ENCODE measurements at places on chromosomes 16 and 17.

GRCh38 chr16:87409781-87410180, 17.6 kb downstream of the MAP1LC3B start:
- DNase-seq = no peak

GRCh38 chr16:84266451-84266850, 26.6 kb upstream of the KCNG4 start:
- DNase-seq = peak; percentile 25

DNA sequence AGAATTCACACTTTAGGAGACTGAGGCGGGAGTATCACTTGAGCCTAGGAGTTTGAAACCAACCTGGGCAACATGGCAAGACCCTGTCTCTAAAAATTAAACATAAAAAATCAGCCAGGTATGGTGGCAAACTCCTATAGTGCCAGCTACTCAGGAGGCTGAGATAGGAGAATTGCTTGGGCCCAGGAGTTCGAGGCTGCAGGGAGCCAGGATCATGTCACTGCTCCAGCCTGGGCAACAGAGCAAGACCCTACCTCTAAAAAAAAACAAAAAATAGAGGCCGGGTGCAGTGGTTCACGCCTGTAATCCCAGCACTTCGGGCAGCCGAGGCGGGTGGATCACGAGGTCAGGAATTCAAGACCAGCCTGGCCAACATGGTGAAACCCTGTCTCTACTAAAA, 8.9 kb upstream of the GPT2 start:
- no peak for DNase-seq

DNA sequence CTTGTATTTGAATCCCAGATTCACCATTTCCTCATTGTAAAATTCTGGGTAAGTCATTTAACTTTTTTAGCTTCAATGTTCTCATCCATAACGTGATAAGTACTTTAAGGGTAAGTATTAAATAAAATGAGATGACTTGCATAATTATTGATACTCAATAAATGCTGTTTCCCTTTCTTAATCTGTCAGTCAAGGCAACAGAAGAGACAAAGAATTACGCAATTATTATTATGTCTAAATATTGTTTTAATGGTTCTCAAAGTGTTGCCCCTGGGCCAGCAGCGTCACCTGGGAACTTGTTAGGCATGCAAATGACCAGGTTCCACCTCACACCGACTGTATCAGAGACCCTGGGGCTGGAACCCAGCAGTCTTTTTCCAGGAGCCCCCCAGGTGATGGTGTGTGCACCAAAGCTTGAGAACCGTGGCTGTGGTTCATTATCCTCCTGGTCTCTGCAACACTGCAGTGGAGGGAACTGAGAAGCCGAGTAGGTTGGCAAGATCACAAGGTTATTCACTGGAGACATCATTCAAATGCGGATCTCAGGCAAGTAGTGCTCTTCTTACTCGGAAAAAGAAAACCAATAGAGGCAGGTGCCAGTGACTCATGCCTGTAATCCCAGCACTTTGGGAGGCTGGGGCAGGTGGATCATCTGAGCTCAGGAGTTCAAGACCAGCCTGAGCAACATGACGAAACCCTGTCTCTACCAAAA, 43.5 kb downstream of the LYRM9 start:
- DNase-seq = no peak

GRCh38 chr16:50235581-50235980, 30.8 kb upstream of the ADCY7 start:
- DNase-seq = peak; percentile 29

DNA sequence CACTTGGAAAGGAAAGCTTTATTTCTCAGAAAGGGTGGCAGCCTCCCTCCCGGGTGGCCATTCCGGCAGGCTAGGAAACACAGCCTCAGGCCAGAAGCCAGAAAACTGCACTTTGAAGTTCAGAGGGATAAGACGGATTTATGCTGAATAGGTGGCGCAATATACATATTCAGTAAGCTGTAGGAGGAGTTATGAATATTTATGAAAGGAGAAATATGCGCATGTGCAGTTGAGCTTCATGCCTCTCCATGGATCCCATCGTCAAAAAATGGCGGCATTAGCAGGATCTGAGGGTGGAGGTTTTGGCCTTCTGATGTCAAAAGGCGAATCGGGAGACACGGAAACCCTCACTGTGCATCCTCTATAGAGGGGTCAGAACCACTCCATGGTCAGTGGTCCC, 82.3 kb downstream of the KATNIP start:
- DNase-seq = no peak

GRCh38 chr17:51322390-51323029, 62.2 kb downstream of the UTP18 start:
- DNase-seq = no peak

DNA sequence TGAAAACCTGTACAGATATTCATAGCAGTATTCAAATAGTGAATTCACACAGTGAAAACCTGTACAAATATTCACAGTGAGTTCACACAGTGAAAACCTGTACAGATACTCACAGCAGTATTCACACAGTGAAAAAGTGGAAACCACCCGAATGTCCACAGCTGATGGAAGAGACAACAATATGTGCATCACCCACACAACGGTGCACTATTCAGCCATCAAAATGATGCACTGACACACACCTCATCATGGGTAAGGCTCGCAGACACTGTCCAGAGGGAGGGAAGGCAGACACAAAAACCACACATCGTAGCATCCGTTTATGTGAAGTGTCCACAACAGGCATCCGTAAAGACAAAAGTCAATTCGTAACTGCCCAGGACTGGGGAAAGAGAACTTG, 100.9 kb downstream of the VPS53 start:
- no peak for DNase-seq

DNA sequence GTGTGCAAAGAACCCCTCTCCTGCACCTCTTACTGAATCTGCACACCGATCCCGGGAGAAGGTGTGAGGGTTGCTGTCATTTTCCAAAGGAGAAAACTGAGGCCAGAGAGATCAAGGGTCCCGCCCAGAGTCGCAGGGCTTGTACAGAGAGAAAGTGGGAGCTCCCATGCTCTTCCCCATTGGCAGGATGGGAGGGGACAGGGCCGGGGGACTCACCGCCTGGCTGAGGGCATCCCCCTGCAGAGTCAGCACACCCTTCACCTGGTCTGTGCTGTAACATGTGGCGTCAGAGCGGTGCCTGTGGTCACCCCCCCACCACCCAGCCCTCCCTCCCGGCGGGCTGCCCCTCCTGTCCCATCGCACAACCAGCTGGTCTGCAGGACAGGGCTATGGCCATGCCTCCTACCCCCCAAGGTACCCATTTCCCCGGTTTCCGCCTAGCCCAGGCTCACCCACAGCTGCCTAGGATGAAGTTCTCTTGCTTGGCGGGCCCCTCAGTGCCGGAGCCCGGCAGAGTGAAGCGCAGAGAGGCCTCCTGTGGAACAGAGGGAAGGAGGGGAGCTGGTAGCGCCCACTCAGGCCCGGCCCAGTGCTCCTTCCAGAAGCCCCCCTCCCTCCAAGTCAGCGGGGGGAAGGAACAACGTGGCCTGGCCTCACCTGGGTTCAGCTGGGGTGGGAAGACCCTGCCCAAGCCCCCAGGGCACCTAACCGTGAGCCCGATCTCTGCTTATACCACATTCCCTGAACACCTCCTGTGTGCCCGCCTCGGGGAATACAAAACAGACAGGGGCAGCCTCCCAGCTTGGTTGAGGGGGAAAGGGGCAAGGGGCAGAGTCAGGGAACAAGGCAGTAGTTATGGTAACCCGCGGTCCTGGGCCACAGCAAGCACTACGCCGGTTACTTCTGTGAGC, 1.1 kb downstream of the ROGDI start:
- no peak for DNase-seq

- DNase-seq = no peak
These were observed 6.8 kb downstream of the ERAL1 start for GRCh38 chr17:28861393-28862203.

GRCh38 chr16:31916056-31916488, 42.5 kb downstream of the ZNF267 start:
- no peak for DNase-seq

- DNase-seq = no peak
These were observed 26.4 kb upstream of the NXPH3 start for GRCh38 chr17:49549311-49549605.

GRCh38 chr17:79087428-79088143, 13.0 kb downstream of the ENGASE start:
- DNase-seq = peak; percentile 37

DNA sequence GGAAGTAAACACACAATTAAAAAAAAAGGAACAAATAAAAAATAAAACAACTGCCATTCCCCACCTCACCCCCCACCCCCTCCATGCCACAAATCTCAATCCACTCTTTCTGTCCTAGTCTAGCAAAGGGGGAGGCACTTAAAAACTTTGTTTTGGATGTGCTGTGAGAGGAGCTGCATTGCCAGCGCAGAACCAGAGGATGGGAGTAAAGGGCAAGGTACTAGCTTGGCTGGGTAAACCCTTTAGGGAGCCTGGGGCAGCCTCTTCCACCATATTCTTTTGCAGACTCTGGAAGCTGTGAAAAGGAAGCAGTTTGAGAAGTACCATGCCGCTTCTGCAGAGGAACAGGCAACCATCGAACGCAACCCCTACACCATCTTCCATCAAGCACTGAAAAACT, 1.4 kb downstream of the MRPS7 start:
- no peak for DNase-seq

- DNase-seq = no peak
These were observed 244.8 kb downstream of the FOXL1 start for GRCh38 chr16:86823125-86823524.

GRCh38 chr17:31062346-31062745, 32.4 kb upstream of the NF1 start:
- DNase-seq = no peak

- DNase-seq = no peak
These were observed 133.7 kb downstream of the GSG1L start for GRCh38 chr16:27929818-27930217.

DNA sequence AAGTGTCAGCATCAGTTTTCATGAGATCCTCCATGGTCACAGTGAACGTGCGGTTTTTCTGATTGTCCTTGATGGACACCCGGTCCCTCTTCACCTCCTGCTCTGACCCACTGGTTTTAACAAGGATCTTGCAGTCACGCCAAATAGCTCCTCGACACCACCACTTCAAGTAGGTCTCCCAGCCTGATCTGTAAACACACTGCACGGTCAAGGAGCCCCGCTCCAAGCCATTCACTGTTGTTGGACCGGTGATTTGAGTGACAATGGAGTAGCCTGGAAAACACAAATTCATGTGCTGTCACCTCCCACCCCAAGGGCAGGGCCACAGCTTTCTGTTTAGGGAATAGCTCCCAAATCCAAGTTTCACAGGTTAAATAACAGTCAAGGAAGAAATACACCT, 8.2 kb downstream of the CD300LF start:
- no peak for DNase-seq

DNA sequence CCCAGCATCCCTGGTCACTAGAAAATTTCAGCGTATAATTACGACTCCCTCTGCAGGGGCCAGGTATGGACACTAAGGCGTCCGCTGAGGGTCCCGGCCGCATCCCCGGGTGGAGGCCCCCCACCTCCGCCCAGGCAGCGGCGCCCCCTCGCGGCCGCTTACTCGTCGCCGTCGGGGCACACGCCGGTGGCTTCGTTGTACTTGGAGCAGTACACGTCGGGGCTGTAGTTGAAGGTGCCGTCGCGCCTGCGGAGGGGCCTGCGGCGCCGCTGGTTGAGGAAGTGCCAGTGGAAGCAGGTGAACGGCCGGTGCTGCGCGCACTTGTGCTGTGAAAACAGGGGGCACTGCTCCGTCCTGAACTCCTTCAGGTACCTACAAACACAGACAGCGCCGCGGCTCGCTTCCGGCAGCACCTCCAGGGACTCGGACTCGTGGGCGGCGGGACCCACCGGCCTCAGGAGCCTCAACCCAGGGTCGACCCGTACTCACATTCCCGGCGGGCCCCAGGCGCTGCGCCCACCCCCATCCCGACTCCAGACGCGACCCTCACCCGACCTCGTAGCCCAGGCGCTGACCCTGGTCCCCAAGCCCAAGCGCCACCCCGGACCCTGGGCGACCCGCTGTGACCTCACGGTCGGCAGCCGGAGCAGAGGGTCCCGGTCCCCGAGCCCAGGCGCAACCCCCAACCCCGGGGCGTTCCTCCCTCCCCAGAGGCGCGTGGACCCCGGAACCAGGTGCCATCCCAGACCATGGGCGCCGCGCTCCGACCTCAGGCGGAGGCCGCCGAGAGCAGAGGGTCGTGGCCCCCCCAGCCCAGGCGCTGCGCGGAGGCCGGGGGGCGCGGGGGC, 596 bp downstream of the UNKL start:
- peak; percentile 43 for DNase-seq

- DNase-seq = no peak
These were observed 43.0 kb upstream of the STH start for GRCh38 chr17:45956090-45956489.

DNA sequence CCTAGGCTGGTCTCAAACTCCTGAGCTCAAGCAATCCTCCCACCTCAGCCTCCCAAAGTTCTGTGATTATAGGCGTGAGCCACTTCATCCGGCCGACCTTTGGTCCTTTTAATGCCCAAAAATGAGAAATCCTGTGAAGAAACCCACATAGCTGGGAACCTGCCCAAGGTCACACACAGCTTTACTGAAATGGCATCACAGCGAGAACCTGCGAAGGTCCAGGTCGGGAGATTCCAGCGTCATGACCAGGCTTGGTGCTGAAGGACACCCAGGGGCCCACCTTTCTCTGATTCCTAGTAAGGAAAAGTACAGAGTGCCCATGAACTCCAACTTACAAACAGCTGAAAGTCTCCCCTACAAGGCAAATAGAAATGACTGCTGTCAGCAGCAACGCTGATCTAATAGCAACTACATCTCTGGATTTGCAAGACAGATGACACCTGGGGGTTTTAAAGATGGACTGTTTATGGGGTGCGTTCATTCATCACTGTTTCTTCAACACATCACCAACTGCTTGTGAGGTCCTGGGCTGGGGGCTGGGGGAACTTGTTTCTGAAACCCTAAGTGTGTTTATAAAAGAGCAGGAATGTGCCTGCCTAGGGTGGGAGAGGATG, 24.5 kb upstream of the DNAH17 start:
- no peak for DNase-seq

- DNase-seq = no peak
These were observed 121.9 kb upstream of the GSE1 start for GRCh38 chr16:85491058-85491771.

GRCh38 chr17:38958756-38959155, 8.4 kb downstream of the FBXO47 start:
- DNase-seq = peak; percentile 85

- peak; percentile 49 for DNase-seq
These were observed 26.1 kb upstream of the ABCA8 start for GRCh38 chr17:68981288-68981687.

- DNase-seq = no peak
These were observed 2.0 kb upstream of the FOXF1 start for GRCh38 chr16:86508028-86508946.

GRCh38 chr17:40563220-40564052, 1.8 kb downstream of the CCR7 start:
- DNase-seq = no peak

DNA sequence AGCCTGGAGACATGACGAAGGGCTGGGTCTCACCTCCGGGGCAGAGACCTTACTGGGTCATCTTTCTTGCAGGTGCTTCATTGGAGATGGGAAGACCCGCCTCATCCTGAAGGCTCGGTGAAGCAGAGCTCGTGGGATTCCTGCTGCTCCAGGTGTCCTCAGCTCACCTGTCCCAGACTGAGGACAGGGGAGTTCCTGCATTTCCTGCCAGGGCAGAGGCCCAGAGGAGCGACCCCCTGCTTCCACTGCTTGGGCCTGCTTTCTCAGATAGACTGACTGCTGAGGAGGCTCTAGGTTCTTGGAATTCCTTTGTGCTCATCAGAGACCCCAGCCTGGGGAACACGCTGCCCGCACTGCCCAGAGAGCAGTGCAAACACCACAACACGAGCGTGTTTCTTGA, 11.6 kb downstream of the AQP8 start:
- no peak for DNase-seq

- no peak for DNase-seq
These were observed 21.4 kb downstream of the CDRT4 start for GRCh38 chr17:15446036-15446435.

- DNase-seq = no peak
These were observed 31.1 kb upstream of the CCR7 start for GRCh38 chr17:40596261-40596919.
